ENCODE measurements at places on chromosomes 1 and 21.

GRCh38 chr1:24849672-24850295, 80.3 kb downstream of the RUNX3 start:
- no peak for DNase-seq

DNA sequence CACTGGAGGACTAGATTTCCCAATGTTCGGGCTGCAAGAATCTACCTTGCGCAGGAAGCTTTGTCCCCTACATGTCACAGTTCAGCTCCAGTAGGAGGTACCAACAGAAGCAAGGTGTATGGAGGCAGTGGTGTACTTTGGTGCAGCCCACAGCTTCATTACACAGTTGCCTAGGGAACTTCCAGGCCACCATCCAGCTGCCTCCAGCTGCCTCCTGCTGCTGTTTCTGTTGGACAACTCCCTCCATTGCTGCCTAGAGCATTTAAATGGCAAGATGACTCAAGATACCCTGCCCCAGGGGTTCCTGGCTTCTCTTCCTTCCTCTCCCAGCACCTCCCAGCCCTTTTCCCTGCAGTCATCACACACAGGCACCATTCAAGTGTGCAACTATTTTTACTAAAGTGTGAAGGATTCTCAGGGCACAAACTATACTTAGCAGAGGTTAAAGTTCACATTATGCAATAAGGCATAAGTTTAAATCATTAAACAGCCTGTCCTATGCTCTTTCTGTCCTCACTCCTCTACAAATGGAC, 39.0 kb upstream of the ATP1A1 start:
- peak; percentile 75 for DNase-seq

GRCh38 chr1:239719642-239720258, 333.4 kb downstream of the CHRM3 start:
- no peak for DNase-seq

DNA sequence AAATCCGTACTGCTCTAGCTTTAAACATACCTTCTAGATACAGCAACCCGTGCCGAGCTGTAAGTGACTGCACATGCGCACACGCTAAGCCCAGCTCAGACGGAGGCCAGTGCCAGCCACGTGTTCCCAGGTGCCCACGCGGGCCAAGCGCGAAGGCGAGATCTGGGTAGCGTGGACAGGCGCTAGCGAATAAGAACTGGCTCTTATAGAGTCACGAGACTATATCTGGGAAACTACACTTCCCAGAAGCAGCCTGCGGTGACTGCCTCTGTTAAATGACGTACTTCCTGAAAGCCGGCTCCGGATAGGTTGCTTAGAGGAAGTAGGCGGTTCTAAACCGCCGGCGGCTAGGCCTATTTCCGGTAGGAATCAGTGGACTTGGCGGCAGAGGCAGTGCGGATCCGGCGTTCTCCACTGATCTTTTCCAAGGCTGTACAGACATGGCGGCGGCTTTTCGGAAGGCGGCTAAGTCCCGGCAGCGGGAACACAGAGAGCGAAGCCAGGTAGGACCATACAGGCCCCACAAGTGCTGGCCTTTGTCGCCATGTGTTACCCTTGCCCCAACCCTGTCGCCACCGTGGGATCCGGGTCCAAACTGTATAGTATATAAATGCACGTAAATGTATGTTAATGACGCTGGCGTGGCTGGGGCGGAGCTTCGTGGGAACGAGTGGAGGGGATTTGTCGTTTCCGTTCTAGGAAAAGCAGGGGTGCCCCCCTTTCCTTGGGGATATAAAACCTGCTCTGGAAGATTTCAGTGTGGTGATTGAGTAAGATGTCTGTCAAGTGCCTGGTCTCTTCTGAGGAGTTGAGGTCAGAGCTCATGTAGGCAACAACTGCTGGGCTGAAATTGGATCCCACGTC, at the start of gene UTP11:
Gene UTP11, plus strand, starts transcription at position 372 of the 864 bp plus-strand sequence. Its CDS starts 69 bp downstream, at position 441.
- peak; percentile 97 for DNase-seq

- DNase-seq, result no peak
These were observed 41.0 kb downstream of the KCND3 start for GRCh38 chr1:111948209-111949171.

DNA sequence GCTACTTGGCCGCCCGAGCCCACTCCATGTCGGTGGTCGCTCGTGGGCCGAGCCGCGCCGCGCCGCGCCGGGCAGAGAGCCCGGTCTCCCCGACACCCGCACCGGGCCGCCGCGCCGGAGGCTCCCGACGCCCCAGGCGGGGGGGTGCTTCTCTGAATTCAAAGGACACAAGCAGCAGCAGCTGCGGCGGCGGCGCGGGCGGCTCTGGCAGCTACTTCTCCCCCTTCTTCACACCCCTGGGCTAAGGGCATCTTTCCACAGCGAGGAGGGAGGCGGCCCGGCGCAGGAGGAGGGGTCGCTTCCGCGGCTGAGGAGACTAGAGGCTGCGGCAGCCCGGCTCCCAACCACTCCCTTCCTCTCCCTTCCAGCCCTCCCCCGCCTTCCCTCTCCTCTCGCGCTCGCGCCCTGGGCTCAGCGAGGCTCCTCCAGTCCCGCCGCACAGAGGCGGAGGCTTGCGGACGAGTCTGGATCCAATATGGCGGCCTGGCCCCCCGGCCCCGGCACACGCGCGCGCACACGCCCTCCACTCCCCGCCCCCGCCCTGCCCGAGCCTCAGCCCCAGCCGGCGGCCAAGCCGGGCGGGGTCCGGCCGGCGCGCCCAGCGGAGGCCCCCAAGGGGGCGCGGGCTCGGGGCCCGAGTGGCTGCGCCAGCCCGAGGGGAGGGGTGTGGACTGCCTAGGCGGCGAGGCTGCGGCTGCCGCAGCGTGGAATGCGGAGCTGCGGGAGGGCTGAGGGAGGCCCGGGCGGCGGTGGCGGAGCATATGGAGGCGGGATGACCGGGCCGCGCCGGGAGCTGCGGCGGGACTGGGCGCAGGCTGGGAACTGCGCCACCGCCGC, at the start of gene CDC42BPA:
Gene CDC42BPA, minus strand, starts transcription at position 477 of the 837 bp plus-strand sequence. CDS start 1,310 bp downstream, outside the sequence.
- DNase-seq, result peak; percentile 87

- no peak for DNase-seq
These were observed 363.8 kb downstream of the DISC1 start for GRCh38 chr1:231990388-231990787.

DNA sequence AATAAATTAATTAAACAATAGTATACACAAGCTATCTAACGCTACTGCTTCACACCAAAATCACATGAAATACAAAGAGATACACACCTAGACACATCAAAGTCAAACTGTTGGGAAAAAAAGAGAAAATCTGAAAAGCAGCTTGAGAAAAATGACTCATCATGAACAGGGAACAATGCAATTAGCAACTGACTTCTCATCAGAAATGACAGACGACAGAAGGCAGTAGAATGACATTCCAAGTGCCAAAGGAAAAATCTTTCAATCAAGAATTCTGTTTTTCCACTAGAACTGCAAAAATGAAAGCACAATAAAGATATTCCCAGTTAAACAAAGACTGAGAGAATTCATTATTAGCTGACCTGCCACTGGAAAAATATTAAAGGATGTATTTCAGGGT, 57.2 kb downstream of the CAPN9 start:
- DNase-seq, result no peak

- no peak for DNase-seq
These were observed 668.0 kb downstream of the MRPL39 start for GRCh38 chr21:24939291-24939690.

DNA sequence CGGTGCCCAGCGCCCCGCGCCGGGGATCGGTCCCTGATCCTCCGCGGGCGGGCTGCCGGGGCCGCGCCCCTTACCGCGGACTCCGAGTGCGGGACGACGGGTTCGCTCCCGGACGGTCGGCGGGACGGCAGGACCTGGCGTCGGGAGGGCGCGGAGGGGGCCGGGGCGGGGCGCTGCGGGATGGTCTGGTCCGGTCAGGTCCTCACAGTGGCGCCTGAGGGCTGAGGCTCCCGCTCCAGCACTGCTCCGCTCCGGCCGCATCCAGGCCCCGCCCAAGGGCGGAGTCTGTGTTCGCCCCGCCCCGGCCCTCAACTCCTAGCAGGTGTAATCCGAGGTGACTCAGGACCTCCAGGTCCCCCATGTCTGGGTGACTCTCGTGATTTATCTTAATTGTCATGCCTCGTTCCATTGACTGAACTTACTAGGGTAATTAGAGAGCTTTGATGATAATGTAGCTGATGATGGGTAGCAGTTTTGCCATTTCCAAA, at the start of gene RAB3B:
Gene RAB3B, minus strand, starts transcription at position 223 of the 488 bp plus-strand sequence. CDS start 13,583 bp downstream, outside the sequence.
- peak; percentile 19 for DNase-seq

- DNase-seq, result no peak
These were observed 1188.3 kb downstream of the BRINP3 start for GRCh38 chr1:189289346-189289745.

GRCh38 chr1:41611932-41612450, 127.5 kb upstream of the EDN2 start:
- no peak for DNase-seq

DNA sequence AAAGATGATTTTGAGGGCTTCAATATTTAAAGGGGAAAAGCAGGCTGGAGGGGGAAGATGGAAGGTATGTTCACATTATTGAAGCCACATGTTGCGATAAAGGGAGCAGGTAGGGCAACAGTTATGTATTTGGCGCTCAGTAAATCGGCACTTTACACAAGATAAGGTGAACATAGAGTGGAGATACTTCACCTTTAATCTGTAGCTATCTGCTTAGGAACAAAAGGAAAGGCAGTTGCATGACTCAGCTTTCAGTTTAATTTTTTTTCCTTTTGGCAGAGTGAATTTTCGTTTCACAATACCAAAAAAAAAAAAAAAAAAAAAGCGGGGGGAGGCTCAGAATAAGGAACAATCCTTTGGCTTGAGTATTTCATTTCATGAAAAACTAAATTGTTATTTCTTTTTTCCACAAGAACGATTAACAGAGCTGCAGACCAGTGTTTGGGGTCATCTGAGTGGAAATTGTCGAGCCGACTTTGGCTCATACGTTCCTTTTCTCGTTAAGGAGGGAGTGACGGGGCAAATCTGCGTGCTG, 1.1 kb upstream of the COQ8A start:
- DNase-seq, result peak; percentile 62

GRCh38 chr1:12778061-12778460, 4.5 kb downstream of the PRAMEF12 start:
- DNase-seq, result no peak

GRCh38 chr1:28534671-28535070, 18.2 kb upstream of the TRNAU1AP start:
- DNase-seq, result no peak

DNA sequence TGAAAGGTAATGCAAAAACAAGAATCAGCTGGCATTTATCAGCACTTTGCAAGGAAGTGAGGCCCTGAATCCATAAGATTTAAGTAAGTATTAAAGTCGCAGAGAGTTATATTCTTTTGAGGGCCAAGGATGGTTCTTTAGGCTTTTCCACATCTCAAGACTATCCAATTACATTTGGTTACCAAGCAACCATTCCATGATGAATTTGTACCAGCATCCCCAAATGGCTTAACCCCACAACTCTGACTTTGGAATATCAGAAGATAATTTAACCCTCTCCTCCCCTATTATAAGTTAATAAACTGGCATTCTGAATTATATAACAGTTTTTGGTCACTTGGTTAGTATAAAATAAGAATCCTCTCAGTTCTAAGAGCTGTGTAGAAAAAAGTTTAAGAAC, 2.8 kb downstream of the PHTF1 start:
- DNase-seq, result no peak

DNA sequence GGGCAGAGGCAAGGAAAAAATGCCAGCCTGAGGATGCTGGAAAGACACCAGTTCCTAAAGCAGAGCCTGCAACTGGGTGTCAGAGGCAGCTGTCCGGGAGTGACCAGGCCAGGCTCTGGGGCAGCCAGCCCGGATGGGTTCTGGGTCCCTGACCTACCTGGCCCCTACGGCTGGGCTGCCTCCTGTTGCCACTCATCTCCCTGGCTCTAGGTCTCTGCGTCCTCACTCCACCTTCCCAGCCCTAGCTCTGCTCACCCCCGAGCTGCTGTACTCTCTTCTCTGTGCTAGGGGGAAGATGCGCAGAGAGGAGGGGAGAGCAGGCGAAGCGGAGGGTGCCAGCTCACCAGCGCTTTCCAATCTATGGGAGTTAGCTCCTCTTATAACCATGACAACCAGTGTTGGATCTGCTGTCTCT, 9.0 kb downstream of the ARHGEF2 start:
- DNase-seq, result no peak

DNA sequence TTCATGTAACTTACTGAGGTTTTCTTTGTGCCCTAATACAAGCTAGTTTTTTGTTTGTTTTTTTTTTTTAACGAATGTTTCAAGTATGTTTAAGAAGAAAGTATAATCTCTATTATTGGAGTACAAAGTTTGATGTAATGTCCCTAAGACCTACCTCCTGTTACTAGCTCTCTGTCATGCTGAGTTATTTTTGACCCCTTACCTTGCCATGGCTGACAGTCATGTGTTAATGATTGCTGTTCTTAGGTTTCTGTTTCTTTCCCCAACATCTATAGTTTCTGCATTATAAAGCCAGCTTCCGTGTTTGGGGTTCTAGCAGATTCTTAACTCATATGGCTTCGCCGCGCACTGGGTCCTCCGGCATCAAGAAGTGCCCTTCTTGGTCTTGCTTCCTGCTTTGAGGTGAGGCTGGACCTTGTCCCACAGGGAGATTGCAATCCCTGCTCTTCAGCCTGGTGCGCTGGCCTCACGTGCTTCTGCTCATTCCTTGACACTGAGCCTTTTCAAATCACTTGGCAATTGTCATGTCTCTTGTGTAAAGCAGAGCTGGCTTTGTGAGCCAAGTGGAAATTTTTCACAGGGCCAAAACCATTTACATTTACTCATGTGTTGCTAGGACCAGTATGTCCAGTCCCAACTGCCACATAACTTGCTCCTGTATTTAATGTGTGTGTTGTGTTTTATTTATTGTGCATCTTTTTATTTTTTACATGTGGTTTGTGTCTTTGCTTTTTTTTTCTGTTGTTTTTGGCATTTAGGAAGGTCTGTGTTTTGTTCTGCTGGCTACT, 135.0 kb upstream of the COL6A1 start:
- no peak for DNase-seq

DNA sequence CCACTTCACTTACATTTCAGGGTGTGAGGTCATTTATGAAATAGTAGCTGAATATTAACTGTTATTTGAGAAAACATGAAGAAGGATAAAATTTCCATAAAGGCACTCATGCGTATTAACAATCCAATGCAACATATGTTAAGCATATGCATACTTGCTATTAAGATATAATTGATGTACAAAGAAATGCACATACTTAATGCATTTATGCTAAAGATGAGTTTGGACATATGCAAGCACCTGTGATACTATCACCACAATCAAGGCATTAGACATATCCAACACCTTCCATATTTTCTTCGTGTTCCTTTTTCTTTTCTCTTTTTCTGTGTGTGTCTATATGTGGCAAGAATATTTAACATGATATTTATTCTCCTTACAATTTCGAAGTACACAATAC, 464.8 kb upstream of the BRINP3 start:
- DNase-seq, result no peak

- DNase-seq, result no peak
These were observed 90.6 kb upstream of the RALGPS2 start for GRCh38 chr1:178634445-178634844.
